ENCODE measurements at places on chromosomes 2 and 18.
A peak's percentile ranks its signal among the peaks of the same experiment; 100 is the strongest.

GRCh38 chr18:59357928-59358327 is 1.1 kb downstream of the LMAN1 start:
- DNase-seq: peak; percentile 19

DNA sequence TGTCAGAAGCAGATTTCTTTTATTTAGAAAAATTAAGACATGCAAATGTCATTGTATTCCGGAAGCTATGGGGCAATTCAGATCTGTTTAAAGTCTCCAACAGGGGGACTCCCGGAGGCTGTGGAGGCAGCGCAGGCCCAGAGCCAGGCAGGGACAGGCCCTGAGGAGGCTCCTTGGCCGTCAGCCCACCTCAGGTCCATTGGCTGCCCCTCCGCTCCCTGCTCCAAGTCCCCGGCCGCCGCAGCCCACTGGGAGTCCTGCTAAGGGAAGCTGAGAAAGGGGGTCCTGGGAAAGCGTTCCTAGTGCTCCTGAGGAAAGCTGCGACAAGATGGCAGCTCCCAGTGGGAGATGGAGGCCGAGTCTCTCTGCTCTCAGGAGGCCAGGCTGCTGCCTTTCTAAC is 20.0 kb upstream of the LYPD6 start:
- DNase-seq: no peak

GRCh38 chr18:77023102-77023782 is 109.3 kb downstream of the MBP start:
- DNase-seq: no peak

- DNase-seq: no peak
Measured at GRCh38 chr2:10452956-10453904, 5.1 kb upstream of the ODC1 start.

- no peak for DNase-seq
Measured at GRCh38 chr2:231604101-231604684, 11.5 kb downstream of the TEX44 start.

DNA sequence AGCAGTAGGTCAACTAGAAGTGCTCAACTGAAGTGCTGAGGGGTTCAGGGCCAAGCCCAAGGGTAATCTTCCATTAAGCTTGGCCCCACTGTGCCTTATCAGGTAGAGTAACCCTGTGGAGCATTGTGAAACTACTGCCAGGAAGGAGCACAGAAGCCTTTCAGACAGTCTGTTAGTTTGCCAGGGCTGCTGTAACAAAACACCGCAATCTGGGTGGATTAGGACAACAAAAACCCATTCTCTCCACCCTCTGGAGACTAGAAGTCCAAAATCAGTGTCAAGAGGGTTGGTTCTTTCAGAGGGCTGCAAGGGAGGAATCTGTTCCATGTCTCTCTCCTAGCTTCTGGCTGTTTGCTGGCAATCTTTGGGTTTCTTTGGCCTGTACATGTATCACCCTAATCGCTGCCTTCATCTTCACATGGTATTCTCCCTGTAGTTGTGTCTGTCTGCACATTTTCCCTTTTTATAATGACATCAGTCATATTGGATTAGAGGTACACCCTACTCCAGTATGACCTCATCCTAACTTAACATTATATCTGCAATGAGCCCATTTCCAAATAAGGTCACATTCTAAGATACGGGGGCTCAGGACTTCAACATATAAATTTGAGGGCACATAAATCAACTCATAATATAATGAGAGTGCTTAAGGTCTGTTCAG is 21.2 kb downstream of the VIT start:
- DNase-seq: no peak

- no peak for DNase-seq
Measured at GRCh38 chr2:233338812-233339368, 15.4 kb upstream of the DGKD start.

- peak; percentile 50 for DNase-seq
Measured at GRCh38 chr2:207772081-207772843, 2.6 kb upstream of the FZD5 start.

GRCh38 chr2:113219889-113220641 is 46.3 kb downstream of the PSD4 start:
- DNase-seq: peak; percentile 72

DNA sequence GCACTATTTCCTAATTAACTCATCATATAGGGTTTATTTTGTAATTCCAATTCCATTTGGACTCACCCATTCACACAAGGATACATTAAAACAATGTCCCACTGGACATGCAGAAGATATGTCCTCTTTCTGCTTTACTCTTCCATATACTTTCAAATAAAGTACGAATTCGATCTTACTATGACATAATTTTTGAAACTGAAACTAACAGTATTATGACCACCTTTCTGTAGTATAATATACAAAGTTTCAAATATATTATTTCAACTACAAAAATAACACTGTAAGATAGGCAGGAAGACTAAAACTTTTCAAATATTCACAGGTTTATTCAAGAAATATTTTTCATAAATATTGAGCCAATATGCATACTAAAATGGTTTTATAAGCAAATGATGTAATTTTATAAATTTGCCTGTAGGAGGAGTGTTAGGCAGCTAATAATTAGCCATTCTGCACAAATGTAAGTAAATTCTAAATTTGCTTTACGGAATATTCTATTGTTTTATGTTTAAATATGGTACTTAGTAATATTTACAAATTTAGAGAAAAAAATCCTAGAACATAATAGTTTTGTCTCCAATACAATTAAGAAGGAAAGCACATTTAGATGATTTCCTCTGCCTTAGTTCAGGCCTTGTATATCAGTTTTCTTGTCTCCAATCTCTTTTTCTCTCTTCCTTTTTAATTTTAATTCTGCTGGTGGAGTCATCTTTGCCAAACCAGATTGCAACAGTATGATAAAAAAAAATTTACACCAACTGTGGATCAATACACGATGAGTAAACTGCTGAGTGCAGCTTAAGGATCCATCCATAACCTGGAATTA is 85.9 kb downstream of the CERKL start:
- no peak for DNase-seq

GRCh38 chr2:51919395-51919794 is 887.5 kb upstream of the NRXN1 start:
- DNase-seq: no peak

- DNase-seq: no peak
Measured at GRCh38 chr18:57050310-57050949, 96.5 kb upstream of the BOD1L2 start.

All from H4 (cell line).